Right renal cortex interstitium (tissue), 3 donors: ENCODE measurements at places on chromosomes 1 and 21. TPM values are rescaled to one million over a fixed set of nuclear protein-coding genes. Genes with fewer than 3 reads are reported as not detected.

Gene ORC1
- polyA plus RNA-seq, result 6.8 TPM

Gene PIGC
- 52.1 TPM for polyA plus RNA-seq

Gene TMEM51
- 18.2 TPM for polyA plus RNA-seq

Gene ADORA1
- polyA plus RNA-seq, result 6.4 TPM

Gene FCRL1
- polyA plus RNA-seq, result 0.11 TPM

Gene RNU1-3
- not detected for polyA plus RNA-seq

Gene PSRC1
- 20.4 TPM for polyA plus RNA-seq

Gene CLK2
- polyA plus RNA-seq, result 68.7 TPM

Gene CFHR2
- not detected for polyA plus RNA-seq

Gene TAF1A
- polyA plus RNA-seq, result 15.6 TPM

Gene KCNJ6
- 0.36 TPM for polyA plus RNA-seq

Gene BNIPL
- polyA plus RNA-seq, result 2.5 TPM

Gene LCE2A
- not detected for polyA plus RNA-seq

Gene OPRD1
- polyA plus RNA-seq, result 0.26 TPM

Gene PODN
- 1.6 TPM for polyA plus RNA-seq

Gene ARHGEF16
- polyA plus RNA-seq, result 15.0 TPM

Gene KISS1
- 0.35 TPM for polyA plus RNA-seq

Gene ATP1A4
- 0.37 TPM for polyA plus RNA-seq

Gene PRELP
- 3.2 TPM for polyA plus RNA-seq

Gene OR2T11
- polyA plus RNA-seq, result not detected

Gene SLFNL1
- 0.25 TPM for polyA plus RNA-seq

Gene C1orf115
- 28.4 TPM for polyA plus RNA-seq

Gene PRPF38B
- polyA plus RNA-seq, result 70.1 TPM

Gene ATXN7L2
- polyA plus RNA-seq, result 6.3 TPM

Gene ALX3
- polyA plus RNA-seq, result not detected

Gene TMEM125
- 13.7 TPM for polyA plus RNA-seq

Gene TTC34
- 0.46 TPM for polyA plus RNA-seq

Gene SPATA17
- polyA plus RNA-seq, result 14.5 TPM

Gene TARS2
- 23.1 TPM for polyA plus RNA-seq

Gene LAD1
- polyA plus RNA-seq, result 36.8 TPM

Gene BGLAP
- 1.3 TPM for polyA plus RNA-seq

Gene CFHR4
- not detected for polyA plus RNA-seq

Gene GTF2B
- 49.4 TPM for polyA plus RNA-seq

Gene TCP10L
- 1.2 TPM for polyA plus RNA-seq

Gene VN1R5
- 0.14 TPM for polyA plus RNA-seq

Gene INSRR
- polyA plus RNA-seq, result 1.7 TPM

Gene PPP1R12B
- 15.6 TPM for polyA plus RNA-seq

Gene SH2D2A
- polyA plus RNA-seq, result 0.57 TPM

Gene SH2D5
- 1.2 TPM for polyA plus RNA-seq

Gene C8B
- polyA plus RNA-seq, result not detected

Gene MYOG
- not detected for polyA plus RNA-seq

Gene PTPRF
- 219 TPM for polyA plus RNA-seq

Gene DIP2A
- 25.8 TPM for polyA plus RNA-seq

Gene RGS4
- 10.1 TPM for polyA plus RNA-seq

Gene SPRR5
- polyA plus RNA-seq, result not detected

Gene NR0B2
- polyA plus RNA-seq, result 1.3 TPM

Gene FLG
- 2.2 TPM for polyA plus RNA-seq

Gene BRINP3
- 7.9 TPM for polyA plus RNA-seq

Gene LRRC53
- 0.03 TPM for polyA plus RNA-seq

Gene SYT11
- polyA plus RNA-seq, result 20.7 TPM

Gene SMCP
- not detected for polyA plus RNA-seq

Gene C4BPB
- 0.21 TPM for polyA plus RNA-seq

Gene HTR6
- polyA plus RNA-seq, result 1.3 TPM

Gene GJA4
- polyA plus RNA-seq, result 20.3 TPM
